ENCODE measurements at places on chromosomes 1 and 21.

- DNase-seq = no peak
Measured at GRCh38 chr1:244412176-244412575, 39.5 kb downstream of the ADSS2 start.

- no peak for DNase-seq
Measured at GRCh38 chr1:93965888-93966287, 56.7 kb upstream of the GCLM start.

GRCh38 chr1:245684166-245684565 is 529.4 kb downstream of the KIF26B start:
- no peak for DNase-seq

DNA sequence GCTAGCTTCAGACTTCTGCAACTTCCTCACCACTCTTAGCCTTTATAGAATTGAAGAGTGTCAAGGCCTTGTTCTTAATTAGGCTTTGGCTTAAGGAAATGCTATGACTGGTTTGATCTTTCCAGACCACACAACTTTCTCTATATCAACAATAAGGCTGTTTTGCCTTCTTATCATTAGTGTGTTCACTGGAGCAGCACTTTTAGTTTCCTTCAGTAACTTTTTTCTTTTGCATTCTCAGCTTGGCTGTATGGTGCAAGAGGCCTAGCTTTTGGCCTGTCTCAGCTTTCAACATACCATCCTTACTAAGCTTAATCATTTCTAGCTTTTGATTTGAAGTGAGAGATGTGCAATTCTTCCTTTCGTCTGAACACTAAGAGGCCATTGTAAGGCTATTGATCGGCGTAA is 8.6 kb downstream of the PRKACB start:
- DNase-seq = no peak
